ENCODE measurements at places on chromosomes 2 and 18.
A peak's percentile ranks its signal among the peaks of the same experiment; 100 is the strongest.

- no peak for DNase-seq
Observed at GRCh38 chr2:203338322-203338721, 10.1 kb downstream of the ABI2 start.

DNA sequence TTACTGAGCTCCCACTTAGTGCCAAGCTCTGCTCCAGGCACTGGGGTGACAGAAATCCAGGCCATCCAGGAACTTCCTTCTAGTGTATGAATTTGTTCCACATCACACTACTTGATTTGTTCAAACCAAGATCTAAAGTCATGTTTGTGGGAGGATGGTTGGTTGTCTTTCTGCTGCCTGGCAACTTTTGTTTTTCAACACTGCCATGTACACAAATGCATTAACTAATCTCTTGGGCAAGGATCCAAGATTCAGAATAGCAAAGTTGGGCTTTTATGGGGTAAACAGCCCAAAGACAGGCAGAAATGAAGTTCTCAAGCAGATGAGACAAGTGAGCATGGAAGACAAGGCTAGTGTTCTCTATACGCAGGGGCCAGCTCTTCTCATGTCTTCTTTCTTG, 53.4 kb upstream of the PROKR1 start:
- DNase-seq, result no peak

GRCh38 chr2:173326806-173327205, 27.9 kb upstream of the CDCA7 start:
- DNase-seq, result no peak

- peak; percentile 19 for DNase-seq
Observed at GRCh38 chr2:11446733-11447248, 19.2 kb downstream of the E2F6 start.

DNA sequence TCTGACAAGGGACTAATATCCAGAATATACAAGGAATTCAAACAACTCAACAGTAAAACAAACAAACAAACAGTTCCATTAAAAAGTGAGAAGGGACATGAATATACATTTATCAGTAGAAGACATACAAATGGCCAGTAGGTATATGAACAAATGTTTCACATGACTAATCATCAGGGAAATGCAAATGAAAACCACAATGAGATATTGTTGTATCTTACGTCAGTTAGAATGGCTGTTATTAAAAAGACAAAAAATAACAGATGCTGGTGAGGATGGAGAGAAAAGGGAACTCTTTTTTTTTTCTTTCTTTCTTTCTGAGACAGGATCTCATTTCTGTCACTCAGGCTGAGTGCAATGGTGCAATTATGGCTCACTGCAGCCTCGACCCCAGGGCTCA, 175.5 kb downstream of the CAMKMT start:
- no peak for DNase-seq

- DNase-seq, result no peak
Observed at GRCh38 chr18:5463390-5463789, 80.4 kb downstream of the EPB41L3 start.

DNA sequence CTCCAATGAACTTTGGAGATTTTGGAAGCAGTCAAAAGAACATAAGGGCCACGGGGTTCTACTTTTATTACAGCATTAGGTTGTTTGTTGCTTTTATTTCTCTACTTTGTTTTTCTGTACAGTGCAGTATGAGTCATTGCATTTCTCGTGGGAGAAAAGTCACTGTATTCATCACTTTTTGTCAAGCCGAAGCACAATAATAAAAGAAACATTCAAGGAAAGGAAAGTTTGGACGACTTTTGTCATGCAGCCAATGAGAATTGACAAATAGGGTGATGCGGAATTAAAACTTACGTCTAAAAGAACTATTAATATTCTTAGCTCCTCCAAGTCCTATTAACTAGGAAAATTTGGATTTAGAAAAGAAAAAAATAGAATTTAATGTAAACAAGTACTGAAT, 209.9 kb downstream of the TMEM182 start:
- DNase-seq, result no peak

DNA sequence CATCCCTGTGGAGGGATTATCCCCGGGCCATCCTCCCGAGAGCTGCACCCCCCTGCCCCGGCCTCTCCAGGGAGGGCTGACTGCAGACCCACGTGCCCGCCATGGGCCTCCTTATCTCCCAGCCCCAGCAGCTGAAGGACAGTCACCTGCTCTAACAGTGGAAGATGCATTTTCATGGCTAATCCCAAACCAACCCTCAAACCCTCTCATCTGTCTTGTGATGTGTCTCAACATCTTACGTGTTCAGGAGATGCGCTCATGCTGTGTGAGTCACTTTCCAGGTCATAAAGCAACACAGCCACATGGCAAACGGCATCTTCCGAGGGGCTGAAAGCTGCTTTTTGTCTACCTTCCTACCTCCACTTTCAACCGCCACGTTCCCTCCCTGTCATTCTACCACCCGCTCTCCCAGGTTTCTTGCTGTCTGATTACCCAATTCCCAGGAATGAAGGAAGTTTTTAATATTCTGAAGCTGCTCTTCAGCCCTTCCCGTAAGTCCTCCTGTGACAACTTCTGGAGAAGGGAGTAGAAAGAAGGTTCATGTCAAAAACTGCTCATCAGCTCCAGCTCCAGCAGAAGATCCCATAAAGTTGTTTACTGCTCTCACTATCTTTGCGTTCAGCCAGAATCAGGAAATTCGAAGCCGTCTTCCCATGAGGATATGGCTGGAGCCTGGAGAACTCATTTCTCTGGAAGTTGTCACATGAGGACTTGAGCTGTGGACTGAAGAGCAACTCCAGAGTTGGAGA, 54.5 kb downstream of the MBP start:
- DNase-seq, result no peak

GRCh38 chr18:71223486-71223885, 934.6 kb downstream of the SOCS6 start:
- no peak for DNase-seq

All from left renal cortex interstitium (tissue), 4 donors.